ENCODE measurements at places on chromosomes 7 and 10.

- no peak for DNase-seq
These were observed 42.8 kb downstream of the MGMT start for GRCh38 chr10:129509835-129510234.

DNA sequence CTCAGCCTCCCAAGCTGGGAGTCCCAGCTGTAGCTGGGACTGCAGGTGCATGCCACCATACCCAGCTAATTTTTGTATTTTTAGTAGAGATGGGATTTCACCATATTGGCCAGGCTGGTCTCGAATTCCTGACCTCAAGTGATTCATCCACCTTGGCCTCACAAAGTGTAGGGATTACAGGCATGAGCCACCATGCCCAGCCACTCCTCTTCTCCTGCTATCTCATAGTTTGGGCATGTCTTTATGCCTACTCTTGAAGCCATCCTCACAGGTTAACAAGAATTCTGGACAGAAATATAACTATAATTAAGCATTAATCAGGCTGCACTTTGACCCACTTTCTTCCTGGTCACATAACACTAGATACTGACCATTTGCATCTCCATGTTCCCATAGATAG lies 28.6 kb upstream of the C10orf67 start:
- no peak for DNase-seq

DNA sequence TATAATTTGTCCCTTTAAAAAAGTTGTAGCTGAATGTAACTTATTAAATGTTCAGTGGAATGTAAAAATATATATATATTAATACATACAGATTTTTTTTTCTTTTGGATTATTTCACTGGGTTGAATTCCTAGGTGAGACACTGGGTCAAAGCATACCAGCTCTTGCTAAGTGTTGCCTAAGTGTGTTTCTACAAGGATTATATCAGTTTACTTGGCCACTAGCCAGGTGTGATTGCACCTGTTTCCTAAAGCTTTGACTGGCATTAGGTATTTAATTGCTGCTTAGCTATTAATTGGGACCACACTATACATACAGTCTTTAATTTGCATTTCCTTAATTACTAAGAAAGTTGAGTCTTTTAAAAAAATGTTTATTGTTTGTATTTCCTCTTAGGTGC lies 5.5 kb upstream of the ELOVL3 start:
- no peak for DNase-seq

- DNase-seq, result no peak
These were observed 73.0 kb upstream of the GTF2IRD1 start for GRCh38 chr7:74380720-74381119.

- DNase-seq, result no peak
These were observed 226.0 kb downstream of the PRPF18 start for GRCh38 chr10:13812804-13813203.

DNA sequence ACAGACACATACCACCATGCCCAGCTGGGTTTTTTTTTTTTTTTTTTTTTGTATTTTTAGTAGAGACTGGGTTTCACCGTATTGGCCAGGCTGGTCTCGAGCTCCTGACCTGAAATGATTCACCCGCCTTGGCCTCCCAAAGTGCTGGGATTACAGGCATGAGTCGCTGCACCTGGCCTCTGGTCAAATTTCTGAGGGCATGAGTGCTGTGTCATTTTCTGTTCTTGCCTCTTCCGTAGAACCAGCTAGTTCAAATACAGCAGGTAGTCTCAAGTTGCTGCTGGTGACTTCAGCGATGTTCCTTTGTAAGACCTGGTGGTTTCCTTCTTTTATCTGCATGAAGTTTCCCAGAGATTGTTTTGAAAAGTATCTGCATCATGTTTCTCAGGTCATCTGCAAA lies 134.8 kb upstream of the SHH start:
- DNase-seq, result peak; percentile 70

DNA sequence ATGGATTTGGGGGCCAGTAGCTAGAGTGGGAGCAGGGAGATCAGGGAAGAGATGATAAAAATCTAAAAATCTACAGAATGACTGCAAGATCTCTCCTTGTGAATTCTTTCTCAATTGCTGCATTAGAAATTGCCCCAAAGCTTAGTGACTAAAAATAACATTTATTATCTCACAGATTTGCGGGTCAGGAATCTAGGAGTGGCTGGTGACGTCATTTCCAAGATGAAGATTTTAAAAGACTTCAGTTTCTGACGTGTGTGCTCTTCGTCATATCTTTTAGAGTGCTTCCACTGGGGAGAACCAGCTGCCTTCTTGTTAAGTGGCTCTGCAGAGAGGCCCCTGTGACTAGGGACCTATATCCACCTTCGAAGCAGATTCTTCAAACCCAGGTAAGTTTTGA lies 112.6 kb downstream of the DGKI start:
- peak; percentile 38 for DNase-seq

DNA sequence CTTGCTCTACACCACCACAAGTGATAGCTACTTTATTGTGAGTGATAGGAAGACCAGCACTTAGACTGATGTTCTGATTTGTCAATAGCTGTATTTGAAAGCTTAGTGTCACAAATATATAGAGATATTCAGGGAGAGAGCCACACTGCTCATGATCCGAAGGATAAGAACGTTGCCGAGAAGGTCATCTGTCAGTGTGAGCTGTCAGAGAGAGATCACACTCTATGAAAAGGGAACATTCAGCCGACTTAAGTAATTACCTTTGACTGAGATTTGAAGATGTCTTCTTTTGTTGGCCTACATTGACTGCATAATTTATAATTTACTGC lies 322.6 kb downstream of the TFEC start:
- no peak for DNase-seq

DNA sequence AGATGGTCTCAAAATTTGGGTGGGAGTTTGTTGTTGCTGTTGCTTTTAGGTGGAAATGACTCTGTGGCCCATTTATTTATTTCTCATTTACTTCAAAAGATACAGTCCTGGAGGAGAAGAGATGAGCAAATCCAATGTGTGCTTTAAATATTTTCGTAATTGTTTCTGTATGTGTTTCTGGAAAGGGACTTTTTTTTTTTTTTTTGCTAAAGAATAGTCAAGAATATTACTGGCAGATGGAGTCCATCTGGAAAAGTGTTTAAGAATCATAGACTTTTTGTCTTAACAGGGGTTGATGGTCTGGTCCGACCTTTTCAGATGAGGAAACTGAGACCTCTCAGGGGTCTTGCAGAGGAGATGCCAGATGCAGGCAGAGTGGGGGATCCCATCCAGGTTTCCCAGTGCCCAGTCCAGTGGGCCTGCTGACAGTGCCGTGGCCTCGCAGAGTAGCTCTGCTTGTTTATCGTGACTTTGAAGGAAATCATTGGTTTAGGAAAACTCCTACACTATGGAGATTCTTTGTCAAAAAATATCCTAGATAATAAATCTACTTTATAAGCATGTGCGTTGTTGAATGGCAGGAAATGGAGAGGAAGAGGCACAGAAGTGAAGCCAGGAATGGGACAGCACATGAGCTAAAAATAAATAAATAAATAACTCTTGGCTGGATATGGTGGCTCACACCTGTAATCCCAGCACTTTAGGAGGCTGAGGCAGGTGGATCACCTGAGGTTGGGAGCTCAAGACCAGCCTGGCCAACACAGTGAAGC lies 164.3 kb upstream of the SVIL start:
- no peak for DNase-seq

DNA sequence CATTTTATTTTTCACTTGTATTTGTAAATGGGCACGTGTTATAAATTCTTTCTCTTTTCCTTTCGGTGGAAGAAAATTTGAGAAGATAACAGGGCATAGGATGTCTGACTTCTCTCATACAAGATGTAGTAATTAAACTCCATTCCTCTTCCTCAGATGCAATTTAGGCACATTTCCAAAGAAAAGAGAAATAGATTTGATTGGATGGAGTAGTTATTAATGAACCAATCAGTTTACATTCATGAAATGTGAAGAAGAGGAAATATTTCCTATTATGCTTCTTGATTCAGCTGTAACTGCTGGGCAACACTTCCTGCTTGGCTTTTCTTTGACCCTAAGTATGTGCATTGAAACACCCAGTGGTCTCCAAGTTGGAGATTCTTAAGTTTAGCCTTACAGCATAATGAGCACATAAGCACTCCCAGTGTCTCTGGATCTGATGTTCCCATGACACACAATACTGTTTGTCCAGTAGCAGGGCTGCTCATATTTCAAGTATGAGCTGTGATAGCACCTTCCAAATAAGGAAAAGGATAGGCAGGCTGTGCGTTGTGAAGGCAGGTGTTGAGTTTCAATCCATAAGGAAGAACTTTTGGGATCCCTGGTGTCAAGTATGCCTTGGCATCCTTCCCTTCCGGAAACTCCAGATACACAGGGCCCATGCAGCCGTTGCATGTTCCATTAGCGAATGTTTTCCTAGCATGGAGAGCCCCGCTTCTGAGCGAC lies 33.4 kb upstream of the COBL start:
- DNase-seq, result peak; percentile 85

DNA sequence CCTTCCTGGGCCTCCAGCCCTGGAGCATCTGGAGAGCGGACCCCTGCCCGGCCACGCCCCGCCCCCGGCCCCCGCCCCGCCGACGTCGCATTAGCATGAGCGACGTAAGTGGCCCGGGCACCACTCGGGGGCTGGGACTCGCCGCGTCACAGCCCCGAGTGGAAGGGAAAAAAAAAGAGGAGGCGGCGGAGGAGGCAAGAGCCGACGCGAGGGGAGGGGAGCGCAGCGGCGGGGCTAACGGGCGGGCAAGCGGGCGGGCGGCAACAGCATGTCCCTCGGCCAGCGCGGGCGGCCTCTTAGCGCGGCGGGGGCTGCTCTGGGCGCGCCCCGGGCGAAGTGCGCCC lies at the start of gene SLC18A3:
SLC18A3 (plus strand) TSS at position 197 of the 344 bp plus-strand sequence. CDS start 431 bp downstream, outside the sequence.
- no peak for DNase-seq

GRCh38 chr7:140036224-140036962 lies 26.4 kb downstream of the PARP12 start:
- peak; percentile 25 for DNase-seq

DNA sequence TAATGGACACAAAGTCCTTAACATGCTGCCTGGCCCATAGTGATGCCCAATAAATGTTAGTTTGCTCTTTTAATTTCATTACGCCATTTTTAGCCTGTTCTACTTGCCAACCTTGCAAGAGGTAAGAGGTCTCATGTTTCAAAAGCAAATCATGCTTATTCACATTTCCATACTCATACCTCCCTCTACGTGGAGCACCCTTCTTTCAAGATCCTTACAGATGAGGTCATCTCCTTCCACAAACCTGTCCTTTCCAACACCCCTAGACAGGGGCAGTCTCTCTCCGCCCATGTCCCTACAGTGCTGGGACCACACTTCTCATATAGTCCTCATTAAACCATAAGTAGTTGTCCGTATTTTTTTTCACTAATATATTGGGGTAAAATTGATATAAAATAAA lies 271.3 kb downstream of the FGFR2 start:
- no peak for DNase-seq

DNA sequence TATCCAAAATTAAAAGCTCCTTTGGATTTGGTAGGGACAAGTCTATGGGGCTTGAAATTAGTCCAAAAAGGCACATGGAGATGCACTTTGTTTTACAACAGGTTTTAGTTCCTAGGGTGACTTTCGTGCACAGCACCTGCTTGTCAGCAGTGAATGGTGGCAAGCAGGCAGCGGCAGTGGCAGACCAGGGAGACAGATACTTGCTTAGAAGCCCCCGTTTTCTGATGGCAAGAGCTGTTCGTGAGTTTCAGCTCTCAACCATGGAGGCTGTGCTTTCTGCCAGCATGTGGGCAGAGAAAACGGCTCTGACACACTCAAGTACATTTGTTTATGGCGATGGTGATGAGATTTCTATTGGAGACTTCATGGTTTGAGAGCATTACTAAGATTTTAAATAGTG lies 61.7 kb upstream of the SHH start:
- DNase-seq, result no peak

- DNase-seq, result no peak
These were observed 72.8 kb downstream of the PDE1C start for GRCh38 chr7:31997423-31997822.

- no peak for DNase-seq
These were observed 20.6 kb upstream of the ARHGAP12 start for GRCh38 chr10:31949266-31949665.

DNA sequence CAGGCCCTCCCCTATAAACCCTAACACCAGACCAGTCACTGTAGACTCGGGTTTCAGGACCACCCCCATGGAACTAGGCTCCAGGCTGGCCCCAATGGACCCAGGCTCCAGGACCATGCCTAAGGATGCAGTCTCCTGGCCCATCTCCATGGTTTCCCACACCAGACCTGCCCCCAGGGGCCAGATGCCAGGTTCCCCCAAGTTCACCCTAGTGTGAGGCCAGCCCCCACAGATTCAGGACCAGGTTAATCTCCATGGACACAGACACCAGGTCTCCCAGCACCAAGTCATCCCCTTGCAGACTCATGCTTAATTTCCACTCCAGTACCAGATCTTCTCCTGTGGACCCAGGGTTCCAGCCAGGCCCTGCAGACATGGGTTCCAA lies 103.8 kb upstream of the LANCL2 start:
- DNase-seq, result no peak

- peak; percentile 87 for DNase-seq
These were observed 175.4 kb upstream of the AHR start for GRCh38 chr7:17123020-17123419.

- DNase-seq, result no peak
These were observed 25.4 kb upstream of the LYZL1 start for GRCh38 chr10:29263506-29263905.

DNA sequence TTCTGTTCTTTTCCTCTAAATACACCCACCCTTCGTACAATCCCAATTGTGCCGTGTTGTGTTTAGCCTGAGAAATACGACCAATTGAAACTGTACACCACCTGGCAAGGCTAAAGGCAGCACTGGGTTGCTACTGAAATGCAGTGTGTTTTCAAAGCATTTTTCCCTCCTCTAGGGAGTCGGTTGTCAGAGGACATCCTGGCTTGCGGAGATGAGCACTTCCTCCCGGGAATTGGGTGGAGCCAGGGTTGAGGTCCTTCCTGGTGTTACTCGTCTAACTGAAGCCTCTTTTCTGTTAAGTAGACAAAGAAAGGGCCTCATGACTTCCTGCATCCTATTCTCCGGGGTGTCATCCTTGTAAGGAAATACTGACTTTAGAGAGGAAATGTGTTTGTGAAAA lies 133.5 kb downstream of the MTPAP start:
- peak; percentile 71 for DNase-seq

DNA sequence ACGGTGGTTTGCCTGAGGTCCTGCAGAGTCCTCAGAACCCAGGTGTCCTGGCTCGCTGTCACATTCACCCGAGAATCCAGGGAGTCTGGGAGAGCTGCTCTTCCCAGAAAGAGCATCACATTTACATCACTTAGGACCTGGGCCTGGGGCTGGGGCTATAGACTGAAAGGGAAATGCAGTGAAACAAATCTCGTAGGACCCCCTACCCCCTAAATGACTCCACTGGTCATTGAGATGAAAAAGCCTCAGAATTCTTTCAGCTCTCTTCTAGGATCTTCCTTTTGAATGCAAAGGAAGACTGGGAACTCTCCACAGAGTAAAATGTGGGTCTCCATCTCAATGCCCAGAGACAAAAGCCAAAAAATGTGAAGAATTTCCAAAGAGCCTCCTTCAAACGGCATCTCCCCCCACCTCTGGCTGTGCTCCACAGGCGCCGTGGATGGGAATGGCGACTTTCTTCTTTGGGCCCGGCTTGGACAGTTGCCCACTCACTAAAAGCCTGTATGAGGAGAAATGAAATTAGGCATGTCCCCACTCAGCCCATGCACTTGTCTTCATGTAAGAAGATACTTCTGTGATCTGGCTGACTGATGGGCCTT lies 49.0 kb upstream of the PODXL start:
- DNase-seq, result no peak
